ENCODE measurements at places on chromosomes 7 and 10. TPM values are rescaled to one million over a fixed set of nuclear protein-coding genes. Genes with fewer than 3 reads are reported as not detected.

DNA sequence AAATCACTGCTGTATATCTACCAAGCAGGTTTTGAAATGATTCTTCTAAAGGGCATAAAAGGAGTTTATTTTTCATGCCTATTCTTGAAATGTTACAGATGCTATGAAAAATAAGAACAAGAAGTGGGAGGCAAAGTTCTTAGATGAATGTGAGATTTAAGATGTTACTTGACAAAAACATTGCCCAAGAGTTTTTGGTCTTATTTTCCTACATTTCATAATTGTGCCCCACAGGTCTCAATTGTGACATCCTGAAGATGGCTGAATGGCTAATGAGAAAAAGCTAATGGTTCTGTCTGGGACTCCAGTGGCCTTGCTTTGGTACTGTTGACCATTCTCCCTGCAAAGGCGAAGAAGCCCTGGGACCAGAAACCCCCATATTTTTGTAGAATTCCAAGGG lies 43.0 kb upstream of the IFRD1 start:
- no peaks in the 10 kb centered on the region for H3K27me3 ChIP-seq
- H3K27ac ChIP-seq = no peak overlapping the region
- H3K36me3 ChIP-seq = no peaks in the 10 kb centered on the region
- H3K4me1 ChIP-seq = no peaks in the 10 kb centered on the region
- DNase-seq = no peak

DNA sequence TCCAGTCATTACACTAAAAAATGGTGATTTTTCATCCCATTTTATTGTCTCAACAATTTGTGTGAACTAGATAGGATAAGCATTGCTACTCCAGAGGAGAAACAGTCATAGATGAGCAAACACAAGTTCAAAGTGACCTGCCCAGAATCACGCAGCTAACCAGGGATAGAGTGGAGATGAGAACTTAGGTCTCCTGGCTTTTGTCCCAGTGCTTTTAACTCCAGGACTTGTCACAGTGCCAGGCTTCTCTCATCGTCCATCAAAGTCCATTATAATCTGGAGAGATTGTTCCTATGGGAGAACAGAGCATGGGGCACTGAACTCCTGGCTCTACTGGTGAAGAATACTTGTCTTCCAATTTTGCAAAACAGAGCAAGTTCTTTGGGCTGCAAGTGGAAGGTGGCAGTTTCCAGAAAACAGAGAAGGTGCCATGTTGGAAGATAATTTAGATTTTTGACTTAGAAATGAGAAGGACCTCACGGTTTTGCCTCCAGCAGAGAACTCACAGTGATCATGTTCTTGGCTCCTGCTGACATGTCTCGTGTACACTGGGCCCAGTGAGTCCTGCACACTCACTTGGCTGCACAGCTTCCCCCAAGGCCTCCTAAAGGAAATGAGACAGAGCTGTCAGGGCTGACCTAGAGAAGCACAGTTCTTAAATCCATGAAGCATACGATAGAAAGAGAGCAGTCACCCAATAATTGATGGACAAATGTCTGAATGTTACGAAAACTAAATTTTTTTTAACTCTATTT lies 322.9 kb upstream of the NRP1 start:
- H3K27ac ChIP-seq = no peak overlapping the region
- no peaks in the 10 kb centered on the region for H3K4me1 ChIP-seq
- no peak for DNase-seq

- H3K4me3 ChIP-seq = no peak overlapping the region
- H3K27me3 ChIP-seq = no peaks in the 10 kb centered on the region
- H3K4me1 ChIP-seq = no peaks in the 10 kb centered on the region
These were observed 46.4 kb upstream of the LEP start for GRCh38 chr7:128194533-128195282.

- no peaks in the 10 kb centered on the region for H3K4me1 ChIP-seq
- H3K27me3 ChIP-seq = no peaks in the 10 kb centered on the region
- no peak overlapping the region for H3K27ac ChIP-seq
- no peak overlapping the region for H3K4me3 ChIP-seq
These were observed 716.1 kb downstream of the PHTF2 start for GRCh38 chr7:78514634-78515033.

DNA sequence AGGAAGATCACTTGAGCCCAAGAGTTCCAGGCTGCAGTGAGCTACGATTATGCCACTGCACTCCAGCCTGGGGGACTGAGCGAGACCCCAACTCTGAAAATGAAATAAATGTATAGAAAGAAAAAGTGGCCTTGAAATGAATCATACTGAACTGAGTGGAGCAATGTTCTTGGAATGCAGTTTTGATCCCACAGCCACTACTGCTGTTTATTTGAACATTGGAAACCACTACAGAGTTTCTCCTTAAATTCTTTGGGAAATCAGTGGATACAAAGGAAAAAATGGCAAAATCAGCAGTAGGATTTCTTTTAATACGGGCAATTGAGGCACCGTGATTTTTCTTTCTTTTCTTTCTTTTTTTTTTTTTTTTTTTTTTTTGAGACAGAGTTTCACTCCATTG lies 637.4 kb downstream of the GALNT17 start:
- no peaks in the 10 kb centered on the region for H3K4me1 ChIP-seq
- no peak overlapping the region for H3K4me3 ChIP-seq
- H3K27ac ChIP-seq = no peak overlapping the region

DNA sequence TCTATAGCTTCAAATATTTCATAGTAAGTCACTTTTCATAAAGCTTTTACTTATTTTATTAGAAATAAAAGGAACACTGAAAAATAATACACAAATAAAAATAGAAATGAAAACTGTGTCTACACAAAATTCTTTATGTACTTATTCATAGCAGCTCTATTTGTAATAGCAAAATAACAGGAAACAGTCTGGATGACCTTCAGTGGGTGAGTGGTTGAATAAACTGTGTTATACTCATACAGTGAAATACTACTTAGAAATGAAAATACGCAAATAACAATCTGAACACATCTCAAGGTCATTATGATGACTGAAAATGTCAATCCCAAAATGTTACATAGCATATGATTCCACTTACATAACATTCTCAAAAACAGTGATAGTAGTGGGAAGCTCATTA lies 138.7 kb upstream of the PCLO start:
- H3K27ac ChIP-seq = no peak overlapping the region
- no peaks in the 10 kb centered on the region for H3K27me3 ChIP-seq
- no peak overlapping the region for H3K4me3 ChIP-seq
- H3K36me3 ChIP-seq = no peaks in the 10 kb centered on the region
- H3K4me1 ChIP-seq = no peaks in the 10 kb centered on the region
- DNase-seq = no peak

GRCh38 chr10:93461109-93461806 lies 20.9 kb downstream of the MYOF start:
- no peaks in the 10 kb centered on the region for H3K36me3 ChIP-seq
- no peaks in the 10 kb centered on the region for H3K4me1 ChIP-seq
- no peaks in the 10 kb centered on the region for H3K27me3 ChIP-seq
- H3K4me3 ChIP-seq = no peak overlapping the region
- DNase-seq = no peak

GRCh38 chr10:27312854-27313253 lies 72.3 kb upstream of the ACBD5 start:
- DNase-seq = no peak
- no peak overlapping the region for H3K4me3 ChIP-seq
- H3K4me1 ChIP-seq = no peaks in the 10 kb centered on the region
- H3K27me3 ChIP-seq = no peaks in the 10 kb centered on the region
- no peak overlapping the region for H3K27ac ChIP-seq

GRCh38 chr10:132104471-132105301 lies 38.9 kb downstream of the JAKMIP3 start:
- no peak for DNase-seq
- H3K4me1 ChIP-seq = no peaks in the 10 kb centered on the region
- H3K27me3 ChIP-seq = no peaks in the 10 kb centered on the region
- no peak overlapping the region for H3K27ac ChIP-seq

DNA sequence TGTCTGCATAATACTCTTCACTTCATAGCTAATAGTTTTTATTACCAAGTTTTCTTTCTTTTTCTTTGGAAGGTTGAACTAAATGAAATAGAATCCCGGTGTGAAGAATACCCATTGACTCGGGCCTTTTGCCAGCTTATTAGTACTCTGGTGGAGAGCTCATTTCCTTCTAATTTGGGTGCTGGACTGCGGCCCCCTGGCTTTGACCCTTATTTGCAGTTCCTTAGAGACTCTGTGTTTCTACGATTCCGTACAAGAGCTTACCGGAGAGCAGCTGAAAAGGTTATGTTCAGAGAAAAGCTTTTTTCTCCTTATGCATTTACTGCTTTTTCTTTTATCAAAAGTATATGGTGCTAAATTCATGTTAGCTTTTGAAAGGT lies 40.2 kb downstream of the NUP205 start:
- peaks cover 56% of the 10 kb centered on the region for H3K36me3 ChIP-seq
- H3K27ac ChIP-seq = no peak overlapping the region
- H3K4me3 ChIP-seq = no peak overlapping the region
- DNase-seq = no peak
- no peaks in the 10 kb centered on the region for H3K4me1 ChIP-seq

DNA sequence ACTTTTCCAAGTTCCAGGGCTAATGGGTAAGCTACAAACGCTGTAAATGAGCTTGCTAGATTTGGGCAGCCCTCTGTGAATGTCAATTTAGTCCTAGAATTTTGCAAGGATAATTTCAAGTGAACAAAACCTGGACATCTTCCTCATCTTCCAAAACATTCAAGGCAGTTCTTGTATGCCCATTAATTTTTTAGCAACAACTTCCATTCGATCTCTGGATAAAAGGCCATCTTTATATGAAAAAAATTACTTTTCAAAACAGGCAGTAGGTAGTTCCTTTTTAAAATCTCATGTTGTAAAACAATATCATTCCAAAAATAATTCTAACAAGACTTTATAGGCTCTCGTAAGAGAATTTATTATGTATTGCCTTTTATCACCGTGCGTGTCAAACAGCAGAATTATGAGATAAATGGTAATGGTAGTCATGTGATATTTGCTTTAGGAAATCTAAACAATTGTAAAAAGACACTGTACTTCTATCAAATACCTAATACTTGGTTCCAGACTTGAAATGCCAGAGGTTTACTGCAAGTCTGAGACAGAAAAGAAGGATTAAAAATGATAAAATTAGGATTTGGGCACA lies 143.7 kb upstream of the NRP1 start:
- H3K4me1 ChIP-seq = no peaks in the 10 kb centered on the region
- H3K36me3 ChIP-seq = no peaks in the 10 kb centered on the region
- H3K27ac ChIP-seq = no peak overlapping the region
- H3K27me3 ChIP-seq = no peaks in the 10 kb centered on the region

DNA sequence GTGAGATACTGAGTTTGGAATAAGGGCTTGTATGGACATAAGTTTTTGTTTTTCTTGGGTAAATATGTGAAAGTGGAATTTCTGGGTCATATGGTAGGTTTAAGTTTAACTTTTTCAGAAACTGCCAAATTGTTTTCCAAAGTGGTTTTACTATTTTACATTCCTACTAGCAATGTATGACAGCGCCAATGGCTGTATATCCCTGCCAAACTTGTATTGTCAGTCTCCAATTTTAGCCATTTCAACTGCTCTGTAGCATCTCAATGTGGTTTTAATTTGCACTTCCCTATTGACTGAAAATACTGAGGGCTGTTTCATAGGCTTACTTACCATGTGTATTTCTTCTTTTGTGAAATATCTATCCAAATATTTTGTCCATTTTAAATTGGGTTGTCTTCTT lies 90.5 kb upstream of the ZNF32 start:
- no peaks in the 10 kb centered on the region for H3K36me3 ChIP-seq
- no peaks in the 10 kb centered on the region for H3K27me3 ChIP-seq
- H3K27ac ChIP-seq = no peak overlapping the region
- no peak for DNase-seq

- H3K36me3 ChIP-seq = no peaks in the 10 kb centered on the region
- DNase-seq = no peak
- no peak overlapping the region for H3K4me3 ChIP-seq
- H3K27ac ChIP-seq = no peak overlapping the region
- H3K27me3 ChIP-seq = no peaks in the 10 kb centered on the region
These were observed 78.7 kb upstream of the ABI1 start for GRCh38 chr10:26939290-26939961.

DNA sequence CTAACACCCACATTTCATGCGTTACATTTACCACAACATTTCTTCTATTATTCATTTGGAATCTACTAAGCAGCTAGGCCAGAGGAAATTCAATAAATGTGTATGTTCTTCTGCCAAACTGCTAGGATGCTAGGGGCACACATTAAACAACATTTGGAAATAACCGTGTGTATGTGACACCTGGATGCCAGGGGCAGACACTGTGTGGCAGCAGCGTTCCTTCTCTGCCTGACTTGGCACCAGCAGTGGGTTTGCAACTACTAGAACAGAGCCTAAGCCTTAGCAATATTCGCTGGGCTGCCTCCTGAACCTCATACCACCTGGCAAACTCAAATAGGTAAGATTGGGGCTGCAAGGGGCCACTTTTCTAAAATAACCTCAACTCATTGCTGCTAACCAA lies 182.1 kb downstream of the CHCHD3 start:
- no peak overlapping the region for H3K27ac ChIP-seq
- H3K27me3 ChIP-seq = no peaks in the 10 kb centered on the region
- DNase-seq = no peak
- H3K4me3 ChIP-seq = no peak overlapping the region

DNA sequence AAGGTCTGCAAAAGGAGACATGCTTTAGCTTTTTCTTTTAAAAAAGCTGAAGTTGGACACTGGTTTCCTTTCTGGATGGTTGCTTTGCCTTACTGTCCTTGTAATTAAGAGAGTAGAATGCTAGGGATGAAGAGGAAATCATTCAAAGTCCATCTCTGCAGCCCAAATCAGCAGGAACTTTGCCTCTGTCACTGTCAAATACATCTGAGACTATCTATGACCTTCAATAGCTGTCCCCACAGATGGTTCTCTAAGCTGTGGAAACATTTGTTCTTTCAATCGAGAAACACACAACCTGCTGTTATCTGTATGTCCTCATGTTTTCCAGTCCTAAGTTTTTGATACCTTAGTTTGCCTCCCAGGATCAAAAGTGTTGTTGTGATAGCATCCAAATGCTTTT lies 117.5 kb downstream of the SORBS1 start:
- no peaks in the 10 kb centered on the region for H3K4me1 ChIP-seq
- no peaks in the 10 kb centered on the region for H3K36me3 ChIP-seq
- H3K27me3 ChIP-seq = no peaks in the 10 kb centered on the region
- no peak for DNase-seq
- H3K27ac ChIP-seq = no peak overlapping the region

- H3K4me3 ChIP-seq = no peak overlapping the region
- DNase-seq = no peak
- no peaks in the 10 kb centered on the region for H3K27me3 ChIP-seq
- no peaks in the 10 kb centered on the region for H3K4me1 ChIP-seq
These were observed 146.3 kb downstream of the TRIL start for GRCh38 chr7:28811701-28812430.

GRCh38 chr7:127251465-127252376 lies 1.0 kb downstream of the GRM8 start:
- peaks cover 16% of the 10 kb centered on the region for H3K4me1 ChIP-seq
- DNase-seq = no peak
- peaks cover 28% of the 10 kb centered on the region for H3K27me3 ChIP-seq
- H3K27ac ChIP-seq = no peak overlapping the region
- H3K36me3 ChIP-seq = no peaks in the 10 kb centered on the region
- peak overlapping the region; percentile 58 for H3K4me3 ChIP-seq

ASB4 gene
- total RNA-seq = not detected

GPR37 gene
- not detected for total RNA-seq

CALML3 gene
- not detected for total RNA-seq

CLEC5A gene
- total RNA-seq = 0.92 TPM

AKR1C2 gene
- total RNA-seq = not detected

GPRIN2 gene
- total RNA-seq = not detected

CDC14C gene
- not detected for total RNA-seq
